ENCODE measurements at places on chromosomes 3 and 15.
A peak's percentile ranks its signal among the peaks of the same experiment; 100 is the strongest.

- no peak for DNase-seq
These were observed 91.6 kb downstream of the SRGAP3 start for GRCh38 chr3:9157651-9158362.

DNA sequence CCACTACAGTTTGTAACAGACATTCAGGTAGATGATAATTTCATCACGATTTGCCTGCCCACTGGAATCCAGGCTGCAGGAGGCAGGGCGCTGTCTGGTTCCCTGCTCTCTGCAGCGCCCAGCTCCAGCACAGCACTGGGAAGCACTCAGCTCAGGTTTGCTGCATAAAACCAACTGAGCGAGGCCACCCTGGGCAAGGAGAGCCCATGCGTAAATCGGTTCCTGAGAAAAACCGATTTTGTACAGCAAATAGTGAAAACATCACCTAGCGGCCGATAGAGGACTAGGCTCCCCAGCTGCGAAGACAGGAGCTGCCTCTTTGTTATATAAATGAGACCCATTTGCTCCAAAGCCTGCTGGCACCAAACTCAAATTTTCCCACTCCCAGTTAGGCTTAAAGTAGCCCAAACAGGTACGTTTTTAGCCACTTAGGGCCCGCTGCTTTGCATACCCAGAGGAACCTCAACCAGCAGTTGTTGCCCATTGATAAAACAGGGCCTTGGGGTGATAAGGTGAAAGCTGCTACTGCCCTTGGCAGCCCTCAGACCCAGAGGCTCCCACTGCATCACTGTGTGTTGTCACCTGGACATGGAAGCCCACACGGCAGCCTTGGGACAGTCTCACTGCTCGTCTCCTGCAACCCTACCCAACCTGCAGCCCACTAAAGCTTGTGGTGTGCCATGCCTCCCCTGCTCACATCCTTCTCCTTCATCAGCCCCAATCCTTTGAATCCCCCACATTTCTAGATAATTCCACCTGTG, 47.5 kb downstream of the ALDH1L1 start:
- DNase-seq: no peak

DNA sequence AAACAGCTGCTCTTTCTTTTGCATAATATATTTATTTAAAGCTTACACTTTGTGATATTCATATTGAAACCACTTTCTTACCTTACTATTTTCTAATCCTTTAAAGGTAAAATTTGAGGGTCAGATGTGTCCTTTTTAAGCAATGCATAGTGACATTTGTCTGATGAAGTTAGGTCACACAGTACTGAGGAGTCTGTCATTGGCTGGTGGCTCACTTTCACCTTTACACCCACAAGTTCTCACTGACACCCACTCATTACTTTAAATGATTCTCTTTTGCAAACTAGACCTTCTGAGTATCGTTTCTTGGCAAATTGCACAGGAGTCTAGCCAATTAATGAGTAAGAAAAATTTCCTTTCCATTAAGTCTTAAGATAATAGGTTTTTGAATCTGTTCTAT, 758.3 kb upstream of the ARPP21 start:
- DNase-seq: no peak

DNA sequence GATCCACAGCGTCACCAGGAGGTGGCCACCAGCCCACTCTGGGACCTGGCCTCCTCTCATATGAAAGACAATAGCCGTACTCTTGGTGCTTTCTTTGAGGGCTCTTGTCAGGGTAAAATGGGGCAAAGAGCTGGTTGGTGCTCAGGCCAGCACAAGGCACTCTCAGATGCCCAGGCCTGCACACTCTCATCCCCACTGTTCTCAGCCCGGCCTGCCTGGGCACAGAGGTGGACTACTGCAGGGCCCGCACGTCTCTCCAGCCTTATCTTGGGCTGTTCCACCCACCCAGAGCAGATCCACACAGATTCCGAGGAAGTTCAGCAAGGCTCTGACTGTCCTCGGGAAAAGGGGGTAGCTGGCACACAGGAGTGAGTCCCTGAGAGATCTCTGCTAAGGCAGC, 122.8 kb upstream of the PRR20G start:
- no peak for DNase-seq

GRCh38 chr3:10047876-10048275, 21.6 kb downstream of the FANCD2 start:
- no peak for DNase-seq

GRCh38 chr3:61730577-61731231, 169.3 kb downstream of the PTPRG start:
- no peak for DNase-seq

- DNase-seq: no peak
These were observed 362.3 kb upstream of the RGMA start for GRCh38 chr15:93451265-93451664.

DNA sequence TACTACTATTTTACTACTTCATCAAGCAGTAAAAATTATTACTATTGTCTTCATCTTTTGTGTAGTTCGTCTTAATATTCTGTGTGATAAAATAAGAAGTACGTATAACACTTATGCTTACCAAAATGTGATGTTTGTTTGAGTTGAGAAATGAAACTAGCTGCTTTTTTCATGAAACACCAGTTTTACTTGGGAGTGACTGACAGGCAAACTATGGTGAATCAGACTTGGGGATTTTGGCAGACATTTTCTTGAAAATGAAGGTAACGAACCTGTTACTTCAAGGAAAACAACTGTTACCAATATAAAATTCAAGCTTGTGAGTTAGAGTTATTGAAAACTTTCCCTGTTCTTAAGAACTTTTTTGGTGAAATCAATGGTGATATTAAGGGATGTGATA, 10.3 kb downstream of the U2SURP start:
- DNase-seq: no peak

DNA sequence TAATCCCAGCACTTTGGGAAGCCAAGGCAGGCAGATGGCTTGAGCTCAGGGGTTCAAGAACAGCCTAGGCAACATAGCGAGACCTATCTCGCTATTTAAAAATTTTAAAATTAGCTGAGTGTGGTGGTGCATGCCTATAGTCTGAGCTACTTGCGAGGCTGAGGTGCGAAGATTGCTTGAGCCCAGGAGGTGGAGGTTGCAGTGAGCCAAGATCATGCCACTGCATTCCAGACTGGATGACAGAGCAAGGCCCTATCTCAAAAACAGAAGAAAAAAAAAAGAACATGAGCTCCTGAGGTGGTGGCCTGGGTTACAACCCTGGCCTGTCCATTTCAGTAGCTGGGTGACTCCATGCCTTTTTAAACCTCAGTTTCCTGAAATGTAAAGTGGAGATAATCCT, 7.2 kb downstream of the DNASE1L3 start:
- DNase-seq: no peak

GRCh38 chr3:175240921-175241320, 381.8 kb downstream of the NAALADL2 start:
- no peak for DNase-seq

DNA sequence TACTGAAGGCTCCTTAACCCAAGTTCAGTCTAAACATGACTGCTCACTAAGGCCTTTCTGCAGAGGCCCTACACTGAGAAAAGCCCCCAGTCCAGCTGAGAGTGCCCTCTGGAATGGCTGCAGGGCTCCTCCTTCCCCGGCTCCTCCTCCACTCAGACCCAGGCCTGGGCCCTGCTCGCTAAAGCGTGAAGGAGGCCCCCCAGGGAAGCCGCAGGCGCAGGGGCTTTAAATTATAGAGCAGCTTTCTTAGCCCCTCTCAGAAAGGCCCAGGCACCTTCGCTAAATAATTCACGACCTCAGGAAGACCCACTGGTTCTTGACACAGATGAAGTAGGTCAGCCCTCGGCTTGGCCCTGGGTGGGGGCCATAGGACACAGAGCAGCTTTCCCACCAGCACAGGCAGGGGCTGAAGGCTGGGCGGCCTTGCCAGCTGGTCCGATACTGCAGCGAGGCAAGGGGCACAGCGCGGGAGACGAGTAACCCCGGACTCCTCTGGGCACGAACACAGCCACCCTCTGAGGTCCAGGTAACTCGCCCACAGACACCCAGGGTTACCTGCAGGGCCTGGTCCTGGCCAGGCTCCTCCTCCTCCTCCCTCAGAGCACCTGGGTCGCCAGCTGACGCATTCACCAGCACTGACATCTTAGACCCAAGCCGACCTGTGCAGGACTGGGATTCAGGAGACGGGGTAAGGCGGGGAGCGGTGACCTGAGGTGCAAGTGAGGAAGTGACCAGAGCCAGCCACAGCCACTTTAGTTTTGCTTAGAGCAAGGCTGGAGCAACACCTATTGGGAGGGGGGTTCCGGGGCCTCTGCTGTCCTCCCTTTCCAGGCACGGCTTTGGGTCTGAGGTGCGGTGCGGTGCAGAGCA, 36.9 kb downstream of the RBPMS2 start:
- DNase-seq: no peak

GRCh38 chr3:12349895-12350811, 61.3 kb downstream of the PPARG start:
- DNase-seq: peak; percentile 96

DNA sequence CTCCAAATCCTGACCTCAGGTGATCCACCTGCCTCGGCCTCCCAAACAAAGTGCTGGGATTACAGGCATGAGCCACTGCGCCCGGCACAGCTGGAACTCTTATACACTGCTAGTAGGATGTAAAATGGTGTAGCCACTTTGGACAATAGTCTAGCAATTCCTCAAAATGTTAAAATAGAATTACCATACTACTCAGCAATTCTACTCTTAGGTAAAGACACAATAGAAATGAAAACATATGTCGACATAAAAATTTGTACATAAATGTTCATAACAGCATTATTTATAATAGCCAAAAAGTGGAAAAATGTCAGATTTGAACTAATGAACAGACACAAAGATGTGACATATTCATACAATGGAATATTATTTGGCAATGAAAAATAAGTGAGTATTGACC, 33.4 kb downstream of the RAD18 start:
- DNase-seq: no peak

DNA sequence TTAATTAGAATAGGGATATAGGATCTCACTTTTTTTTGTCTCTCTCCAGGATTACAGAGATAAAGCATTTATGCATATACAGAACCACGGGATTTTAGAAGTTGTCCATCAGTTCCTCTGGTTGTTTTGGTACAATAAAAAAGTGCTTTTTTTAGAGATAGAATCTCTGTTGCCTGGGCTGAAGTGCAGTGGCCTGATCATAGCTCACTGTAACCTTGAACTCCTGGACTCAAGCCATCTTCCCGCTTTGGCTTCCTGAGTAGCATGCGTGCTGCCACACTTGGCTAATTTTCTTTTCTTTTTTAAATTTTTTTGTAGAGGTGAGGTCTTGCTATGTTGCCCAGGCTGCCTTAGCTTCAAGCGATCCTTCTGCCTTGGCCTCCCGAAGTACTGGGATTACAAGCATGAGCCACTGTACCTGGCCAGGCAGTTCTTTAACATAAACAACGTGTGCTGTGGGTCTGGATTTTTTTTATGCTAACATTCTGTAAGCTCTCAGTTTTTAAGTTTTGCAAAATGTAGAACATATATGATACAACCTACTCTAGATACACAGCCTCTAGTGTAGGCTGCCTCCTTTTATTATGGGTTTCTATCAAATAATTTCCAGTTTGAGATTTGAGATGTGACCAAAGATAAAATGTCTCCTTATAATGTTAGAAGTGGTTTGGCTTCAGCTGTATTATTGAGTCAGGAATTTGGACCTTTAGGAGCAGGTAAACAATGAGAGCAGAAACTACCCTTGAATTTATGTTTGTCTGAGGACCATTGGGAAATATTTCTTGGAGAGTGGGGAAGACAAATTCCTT, 57.4 kb upstream of the ULK4 start:
- peak; percentile 45 for DNase-seq

DNA sequence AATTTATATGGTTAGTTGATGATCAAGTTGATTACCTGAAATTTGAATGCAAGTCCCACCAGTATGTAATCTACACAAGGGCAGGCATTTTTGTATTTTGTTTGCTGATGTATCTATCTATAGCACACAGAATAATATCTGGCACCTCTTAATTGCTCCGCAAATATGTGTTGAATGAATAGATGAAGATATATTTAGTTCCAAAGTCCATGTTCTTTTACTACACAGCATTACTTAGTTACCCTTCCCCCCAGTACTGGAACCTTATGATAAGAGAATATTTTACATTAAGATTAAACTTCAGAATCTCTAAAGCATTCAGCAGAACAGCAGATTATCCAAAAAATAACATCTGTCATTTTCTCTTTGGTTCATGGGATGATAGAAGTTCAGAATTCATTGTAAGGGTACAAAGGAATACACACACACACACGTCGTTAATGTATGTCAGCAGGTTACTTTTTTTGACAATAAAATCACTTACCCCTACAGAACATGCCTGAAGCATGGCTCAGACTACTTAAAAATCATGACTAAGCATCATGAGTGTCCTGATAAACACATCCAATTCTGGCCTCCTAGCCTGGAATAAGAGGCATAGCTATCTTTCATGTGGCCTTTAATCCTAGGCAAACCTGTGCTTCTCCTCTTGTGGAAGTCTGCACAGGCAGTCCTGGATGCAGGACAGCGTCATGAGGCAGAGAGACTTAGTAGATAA, 148.9 kb upstream of the TBC1D5 start:
- DNase-seq: no peak

GRCh38 chr3:108662142-108662738, 72.7 kb downstream of the DZIP3 start:
- peak; percentile 82 for DNase-seq

- DNase-seq: no peak
These were observed 166.9 kb upstream of the UMPS start for GRCh38 chr3:124563376-124563775.

DNA sequence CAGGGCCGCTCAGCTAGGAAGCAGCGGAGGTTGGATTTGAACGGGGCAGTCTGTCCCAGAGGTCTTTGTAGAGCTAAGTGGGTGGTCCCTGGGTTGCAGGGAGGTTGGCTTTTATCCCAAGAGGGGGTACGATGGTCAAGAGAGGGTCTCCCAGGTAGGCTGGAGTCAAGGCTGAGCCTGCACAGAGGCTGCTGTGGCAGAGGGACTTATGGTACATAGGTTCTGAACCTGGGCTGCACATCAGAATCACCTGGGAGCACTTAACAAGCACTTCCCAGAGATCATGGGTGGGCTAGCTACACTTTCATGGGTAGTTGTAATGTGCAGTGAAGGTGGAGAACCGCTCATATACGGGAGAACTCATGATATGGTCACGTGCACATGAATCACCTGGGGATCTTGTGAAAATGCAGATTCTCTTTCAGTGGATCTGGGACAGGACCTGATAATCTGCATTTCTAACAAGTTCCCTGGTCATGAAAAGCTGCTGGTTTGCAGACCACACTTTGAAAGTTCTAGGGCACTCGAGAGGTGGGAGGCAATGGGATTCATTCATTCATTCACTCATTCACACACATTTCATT, 2.9 kb upstream of the RASGRF1 start:
- DNase-seq: no peak

GRCh38 chr3:4060064-4060463, 243.1 kb upstream of the SETMAR start:
- no peak for DNase-seq

- DNase-seq: peak; percentile 21
These were observed 13.5 kb downstream of the BFSP2 start for GRCh38 chr3:133413161-133414020.

GRCh38 chr3:46624975-46625490, 12.7 kb downstream of the FAM240A start:
- DNase-seq: no peak

GRCh38 chr3:126852511-126852910, 130.4 kb upstream of the PLXNA1 start:
- no peak for DNase-seq
